Activated T-cell treated with anti-CD3 and anti-CD28 coated beads for 1 hour (primary cell): ENCODE measurements at places on chromosomes 2 and 18.

DNA sequence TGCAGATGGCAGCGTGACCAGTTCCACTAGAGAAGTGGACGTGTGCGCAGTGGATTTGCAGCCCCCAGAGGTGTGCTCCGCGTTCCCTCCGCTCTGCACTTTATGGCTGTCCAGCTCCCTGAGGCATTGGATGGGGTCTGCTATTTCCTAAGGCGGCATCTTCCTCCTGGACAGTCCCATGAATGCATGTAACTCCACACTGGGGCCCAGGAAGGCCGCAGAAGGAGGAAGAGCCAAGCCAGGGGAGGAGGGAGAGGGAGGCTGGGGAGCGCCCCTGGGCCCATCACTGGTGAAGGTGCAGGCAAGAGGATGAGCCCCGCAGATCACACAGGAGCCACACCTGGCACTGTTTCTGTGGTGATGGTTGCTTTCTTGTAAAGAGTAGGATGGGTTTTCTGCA lies 99.1 kb downstream of the PTGR3 start:
- DNase-seq: no peak

- DNase-seq: no peak
Measured at GRCh38 chr18:74949611-74950010, 259.3 kb downstream of the PTGR3 start.

DNA sequence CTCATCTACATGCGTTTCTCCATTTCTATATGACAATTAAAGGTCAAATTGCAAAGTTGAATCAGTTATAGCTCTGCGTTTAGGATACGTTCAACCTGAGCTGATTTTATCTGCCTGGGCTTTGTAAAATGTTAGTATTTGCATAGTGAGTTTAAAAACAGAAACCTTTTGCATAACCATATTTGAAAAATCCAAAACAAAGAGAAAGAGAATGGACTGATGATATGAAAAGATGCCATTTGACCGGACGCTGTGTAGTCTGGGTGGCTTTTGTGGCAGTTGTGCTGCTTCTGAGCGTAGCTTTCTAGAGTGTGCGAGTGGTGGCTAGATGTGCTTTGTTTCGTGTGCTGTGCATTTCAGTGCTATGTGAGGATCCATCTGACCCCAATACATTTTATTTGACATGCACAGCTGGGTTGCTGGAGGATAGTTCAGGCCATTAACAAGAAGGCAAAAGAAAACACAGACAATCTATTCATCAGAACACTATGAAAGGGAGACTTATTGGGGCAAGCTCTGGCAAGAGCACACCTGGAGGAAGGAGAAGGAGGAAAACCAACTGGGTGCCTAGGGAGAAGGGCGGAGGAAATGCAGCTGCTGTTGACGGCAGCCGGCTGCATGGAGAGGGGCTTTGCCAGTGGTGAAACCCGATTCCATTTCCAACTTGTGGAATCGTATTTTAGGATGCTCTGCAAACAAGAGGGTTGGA lies 126.8 kb downstream of the ACOXL start:
- no peak for DNase-seq

DNA sequence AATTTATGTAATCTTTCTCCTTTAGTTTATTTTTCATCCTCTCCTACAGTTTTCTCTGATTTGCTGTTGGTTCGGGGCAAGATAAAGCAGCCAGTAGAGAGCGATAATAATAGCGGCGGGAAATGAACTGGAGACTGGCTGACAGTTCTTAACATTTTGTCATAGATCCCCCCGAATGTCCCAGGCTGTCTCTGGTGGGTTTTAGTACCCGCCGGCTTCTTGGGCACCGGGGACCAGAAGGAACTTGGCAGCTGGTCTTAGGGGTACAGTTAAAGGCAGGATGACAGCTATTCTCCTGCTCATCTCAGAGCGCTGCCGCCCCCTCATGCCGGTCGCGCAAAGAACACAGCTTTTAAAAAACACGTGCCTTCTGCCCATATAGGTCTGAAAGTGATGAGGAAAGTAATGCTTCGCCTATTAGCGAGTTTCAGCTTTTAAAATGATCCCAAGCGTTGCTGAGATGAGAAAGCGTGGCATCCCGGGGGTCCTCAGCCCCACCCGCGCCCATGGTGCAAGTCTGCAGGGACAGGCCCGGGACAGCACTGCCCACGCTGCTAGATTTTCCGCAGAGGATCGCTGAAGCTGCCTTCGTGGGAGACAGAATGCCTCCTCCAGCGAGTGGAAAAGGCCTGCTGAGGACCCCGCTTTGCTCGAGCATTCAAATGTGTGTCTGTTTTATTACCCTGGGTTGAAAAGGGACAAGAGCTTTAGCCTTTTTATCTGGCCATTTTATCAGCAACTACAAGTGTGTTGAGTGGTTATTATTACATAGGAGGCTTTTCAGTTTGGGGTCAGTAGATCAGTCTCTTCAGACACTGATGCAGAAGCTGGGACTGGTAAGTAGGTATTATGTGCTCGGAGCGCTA lies 3.8 kb downstream of the ONECUT2 start:
- no peak for DNase-seq

GRCh38 chr2:43340066-43340465 lies 113.7 kb upstream of the ZFP36L2 start:
- DNase-seq: no peak

GRCh38 chr18:67179726-67180125 lies 336.8 kb downstream of the DSEL start:
- no peak for DNase-seq

- no peak for DNase-seq
Measured at GRCh38 chr2:175626796-175627195, 375.3 kb downstream of the LNPK start.

DNA sequence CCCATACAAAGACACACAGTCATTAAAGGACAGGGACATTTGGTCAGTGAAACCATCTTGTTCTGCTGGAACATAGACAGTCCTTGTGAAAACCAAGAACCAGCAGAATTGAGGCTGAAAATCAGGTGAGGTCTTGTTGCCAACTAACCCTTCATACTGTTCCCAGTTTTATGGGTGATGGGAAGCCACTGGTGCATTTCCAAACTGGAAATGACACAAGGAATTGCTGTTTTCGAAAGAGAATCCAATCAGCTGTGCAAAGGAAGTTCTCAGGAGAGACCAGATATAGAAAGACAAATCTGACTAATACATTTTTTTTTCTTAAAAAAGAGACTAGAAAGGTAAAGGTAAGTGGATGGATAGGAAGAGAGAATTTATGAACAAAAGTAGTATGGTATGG lies 948.2 kb downstream of the TSN start:
- no peak for DNase-seq

GRCh38 chr18:1806884-1807615 lies 764.3 kb downstream of the METTL4 start:
- no peak for DNase-seq
